ENCODE measurements at places on chromosomes 4 and X.

GRCh38 chrX:91080822-91081221 is 353.8 kb upstream of the PABPC5 start:
- no peak for DNase-seq

GRCh38 chr4:85603437-85604336 is 128.7 kb downstream of the ARHGAP24 start:
- DNase-seq, result no peak

GRCh38 chr4:86600007-86600653 is 6.0 kb downstream of the PTPN13 start:
- no peak for DNase-seq

- DNase-seq, result no peak
These were observed 51.0 kb downstream of the TMEM131L start for GRCh38 chr4:153517159-153517558.

DNA sequence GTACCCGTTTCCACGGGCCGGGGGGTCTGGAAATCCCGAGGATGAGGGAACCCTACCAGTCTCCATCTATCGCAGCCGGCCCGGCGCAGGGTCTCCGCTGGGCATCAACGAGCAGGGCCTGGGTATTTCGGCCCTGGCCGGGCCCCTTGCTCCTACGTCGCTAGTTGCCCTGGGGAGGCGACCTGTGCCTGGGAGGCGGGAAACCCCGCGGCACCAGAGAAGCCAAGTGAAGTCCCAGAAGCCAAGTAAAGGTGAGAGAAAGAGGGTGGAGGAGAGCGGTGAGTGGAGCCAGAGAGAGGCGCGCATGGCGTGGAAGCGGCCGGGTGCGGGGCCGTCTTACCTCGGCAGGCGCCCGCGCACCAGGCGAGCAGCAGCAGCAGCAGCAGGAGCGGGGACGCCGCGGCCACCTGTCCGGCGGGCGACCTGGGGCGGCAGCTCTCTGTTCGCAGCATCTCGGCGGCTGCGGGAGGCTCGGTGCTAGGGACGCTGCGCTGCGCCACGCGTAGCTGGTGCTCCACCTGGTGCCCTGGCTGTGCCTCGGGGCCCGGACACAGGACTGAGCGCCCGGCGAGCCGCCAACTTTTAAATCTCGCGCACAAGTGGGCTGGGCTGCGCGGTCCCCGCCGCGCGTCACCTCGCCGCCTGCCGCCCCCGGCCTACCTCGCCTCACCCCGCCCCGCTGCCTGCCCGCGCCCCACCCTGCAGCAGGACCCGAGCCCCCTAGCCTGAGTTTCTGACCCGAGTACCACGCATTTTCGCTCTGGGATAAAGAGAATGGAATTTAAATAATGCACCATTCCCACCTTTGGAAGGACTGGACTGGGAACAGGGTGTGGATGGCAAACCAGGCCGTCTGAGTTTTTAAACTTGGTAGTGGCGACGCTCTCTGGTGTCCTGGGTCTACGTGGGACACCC is at the start of gene NMU:
TSS of gene NMU (minus strand) at position 558 of the 915 bp plus-strand sequence. CDS start at position 452, 106 bp downstream.
- peak; percentile 22 for DNase-seq

- no peak for DNase-seq
These were observed 1411.1 kb upstream of the TENM3 start for GRCh38 chr4:180832073-180832472.

GRCh38 chr4:94342694-94343093 is at the start of gene HPGDS:
Gene HPGDS, minus strand, starts transcription at chr4:94342836. Its CDS starts 8,207 bp downstream, at chr4:94334629.
- no peak for DNase-seq

DNA sequence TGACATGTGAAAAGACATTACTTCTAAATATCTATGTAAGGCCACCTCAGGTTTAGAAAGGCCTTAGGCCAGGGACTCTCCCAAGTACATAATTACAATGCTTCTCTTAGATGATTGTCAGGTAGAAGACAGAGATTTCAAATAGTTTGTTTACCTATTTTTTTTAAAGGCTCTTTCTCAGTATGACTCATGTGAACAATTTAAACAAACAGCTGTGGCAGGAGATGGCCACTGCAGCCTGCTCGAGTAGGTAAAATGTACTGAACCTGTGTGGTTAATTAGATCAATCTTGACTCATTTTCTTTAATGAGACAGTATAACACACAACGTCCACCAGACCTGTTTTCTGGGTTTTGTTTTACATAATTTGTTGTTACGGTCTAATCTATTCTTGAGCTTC is 50.2 kb downstream of the LEF1 start:
- no peak for DNase-seq

DNA sequence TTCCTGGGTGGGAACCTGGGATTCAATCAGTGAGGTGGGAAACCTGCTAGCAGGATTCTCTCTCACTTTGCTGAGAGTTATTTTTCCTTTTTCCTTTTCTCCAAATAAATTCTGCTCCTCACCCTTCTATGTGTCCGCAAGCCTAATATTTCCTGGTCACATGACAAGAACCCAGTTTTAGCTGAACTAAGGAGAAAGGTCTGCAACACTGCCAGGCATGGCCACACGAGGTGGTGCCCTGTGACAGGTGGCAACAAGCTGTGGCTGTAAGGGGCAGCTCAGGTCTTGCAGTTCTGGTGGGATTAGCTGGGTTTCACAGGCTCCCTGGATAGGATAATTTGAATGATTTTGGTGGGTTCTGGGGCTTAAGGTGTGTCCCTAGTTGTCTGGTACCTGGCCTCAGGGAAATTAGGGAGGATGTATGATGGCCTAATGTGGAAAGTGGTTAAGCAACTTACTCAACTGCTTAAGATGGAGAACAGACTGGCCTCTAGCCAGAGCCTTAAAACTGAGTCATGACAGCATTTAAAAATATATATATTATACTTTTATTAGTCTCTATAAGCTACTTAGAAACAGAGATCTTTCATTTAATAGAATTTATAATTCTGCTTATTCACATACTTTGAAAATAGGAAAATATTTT is 215.0 kb downstream of the IL15 start:
- no peak for DNase-seq

GRCh38 chrX:110532581-110532931 is 173.9 kb downstream of the RTL9 start:
- DNase-seq, result no peak

DNA sequence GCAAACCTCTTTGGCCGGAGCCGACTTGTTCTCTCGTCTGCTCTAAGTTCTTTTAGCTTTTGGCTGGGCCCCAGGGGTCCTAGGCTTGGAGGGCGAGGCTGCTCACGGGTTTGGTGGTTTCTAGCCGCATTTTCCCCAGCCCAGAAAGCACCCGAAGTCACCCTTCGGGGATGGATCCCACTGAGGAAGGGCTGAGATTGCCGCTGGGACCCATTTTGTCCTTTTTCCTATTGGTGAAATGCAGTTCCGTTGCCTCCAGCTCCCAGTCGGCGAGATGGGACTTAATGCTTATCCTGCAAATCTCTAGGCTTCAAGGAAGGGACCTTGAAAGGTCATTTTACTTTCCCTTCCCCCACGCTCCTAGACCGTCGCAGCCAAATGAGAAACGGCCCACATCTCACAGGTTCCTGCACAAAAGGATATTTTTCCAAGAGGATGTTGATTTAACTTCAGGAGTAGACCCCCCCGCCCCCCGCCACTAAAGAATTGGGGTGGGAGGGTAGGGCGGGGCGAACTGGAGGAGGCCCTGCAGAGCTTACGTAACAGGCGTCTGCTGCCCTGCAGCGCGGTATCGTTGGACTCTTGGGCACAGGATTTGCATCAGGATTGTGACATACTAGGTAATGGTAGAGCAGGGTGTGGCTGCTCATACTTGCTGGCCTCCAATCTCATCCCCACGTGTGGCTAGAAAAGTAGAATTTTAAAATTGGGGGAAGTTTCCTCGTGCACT is 564 bp downstream of the PGK1 start:
- DNase-seq, result peak; percentile 25
